ENCODE measurements at places on chromosomes 1 and 21.

- no peak for DNase-seq
Measured at GRCh38 chr1:113981962-113982931, 3.0 kb downstream of the OLFML3 start.

- peak; percentile 89 for DNase-seq
Measured at GRCh38 chr1:183218971-183219615, 33.0 kb downstream of the LAMC2 start.

GRCh38 chr1:18820791-18821641 lies 38.4 kb downstream of the TAS1R2 start:
- DNase-seq: peak; percentile 53

DNA sequence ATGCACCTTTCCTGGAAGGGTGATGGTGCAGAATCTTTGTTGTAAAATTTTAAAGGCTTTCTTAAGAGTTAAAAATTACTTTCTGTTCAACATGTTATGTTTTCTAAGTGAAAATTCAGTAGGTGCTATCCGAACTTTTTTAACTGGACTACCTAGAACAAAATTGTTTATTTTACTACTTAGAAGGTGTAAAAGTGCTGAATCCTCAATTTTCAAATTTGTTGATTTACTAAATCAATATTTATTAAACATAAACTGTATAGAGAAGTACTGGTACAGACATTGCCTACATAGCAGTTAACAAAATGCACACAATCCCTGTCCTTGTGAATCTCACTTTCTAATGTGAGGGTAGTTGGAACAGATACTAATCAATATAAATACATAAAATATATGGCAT lies 277.5 kb downstream of the CTH start:
- no peak for DNase-seq

GRCh38 chr1:89757532-89757931 lies 63.3 kb upstream of the LRRC8D start:
- DNase-seq: no peak

- no peak for DNase-seq
Measured at GRCh38 chr21:35643176-35643575, 417.1 kb downstream of the SETD4 start.
